NCI-H1092 treated with DMSO at 0.1 percent for 48 hours (cell line): ENCODE measurements at places on chromosomes 3 and 15.

DNA sequence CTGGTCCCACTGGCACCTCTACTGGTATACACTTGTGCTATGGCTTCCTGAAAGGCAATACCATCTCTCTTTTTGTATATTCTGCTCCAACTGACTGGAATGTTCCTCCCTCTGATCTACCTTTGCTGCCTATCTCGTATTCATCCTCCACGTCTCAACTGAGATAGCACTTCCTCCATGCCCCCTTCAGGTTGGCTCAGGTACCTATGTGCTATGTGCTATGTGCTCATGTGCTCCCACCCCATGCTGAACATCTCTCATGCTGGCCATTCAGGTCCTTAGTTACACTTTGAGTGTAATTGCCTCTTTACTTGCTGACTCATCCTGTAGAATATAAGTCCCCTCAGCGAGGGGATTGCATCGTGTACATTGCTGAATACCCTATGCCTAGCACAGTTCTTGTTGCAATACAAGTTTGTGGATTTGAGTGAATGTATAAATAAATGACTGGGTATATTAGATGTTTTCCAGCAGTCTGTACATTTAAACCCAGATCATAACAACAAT, 156.9 kb downstream of the SOX2 start:
- DNase-seq = no peak

DNA sequence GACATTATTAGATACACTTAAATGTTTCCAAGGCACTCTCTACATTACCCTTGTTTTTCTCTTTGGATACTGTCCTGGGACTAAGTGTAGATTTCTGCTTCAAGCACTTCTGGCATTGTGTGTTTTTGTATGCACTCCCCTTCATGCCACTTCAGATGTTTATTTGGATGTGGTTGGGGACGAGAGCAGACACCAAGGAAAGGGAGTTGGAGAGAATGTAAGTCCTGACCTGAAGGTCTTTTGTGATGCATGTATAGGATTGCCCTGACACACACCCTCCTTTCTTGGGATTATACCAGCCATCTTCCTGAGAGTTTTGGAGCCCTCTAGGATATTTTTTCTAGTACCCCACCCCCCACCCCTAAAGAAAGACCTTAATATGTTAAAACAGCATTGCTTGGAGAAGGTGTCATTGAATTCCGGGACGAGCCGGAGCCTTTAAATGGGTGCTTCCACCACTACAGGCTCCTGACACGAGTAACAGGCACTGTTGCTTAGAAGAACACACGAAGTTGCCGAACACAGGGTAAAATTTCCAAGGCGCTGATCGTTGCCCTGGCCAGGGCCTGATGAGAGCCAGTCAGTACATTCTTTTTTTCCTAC, 22.7 kb downstream of the PSMD6 start:
- DNase-seq = no peak

DNA sequence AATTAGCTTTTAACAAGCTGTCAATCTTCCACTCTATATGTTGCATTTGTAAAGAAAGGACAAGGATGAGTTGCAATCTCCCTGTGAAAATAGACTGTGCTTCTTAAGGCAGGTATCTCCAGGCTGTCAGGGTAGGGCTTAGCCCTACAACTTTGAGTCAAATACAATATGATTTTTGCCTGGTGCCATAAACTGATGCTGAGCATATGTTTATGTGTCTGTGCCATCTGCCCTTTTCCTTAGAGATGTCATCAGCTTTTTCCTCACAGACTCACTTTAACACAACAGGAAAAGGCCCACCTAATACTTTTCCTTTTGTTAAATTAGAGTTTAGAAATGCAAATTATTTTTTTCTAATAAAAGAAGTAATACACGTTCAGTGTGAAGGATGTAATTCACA, 548.3 kb downstream of the NLGN1 start:
- DNase-seq = no peak

- no peak for DNase-seq
Observed at GRCh38 chr3:89358281-89358680, 250.9 kb downstream of the EPHA3 start.

DNA sequence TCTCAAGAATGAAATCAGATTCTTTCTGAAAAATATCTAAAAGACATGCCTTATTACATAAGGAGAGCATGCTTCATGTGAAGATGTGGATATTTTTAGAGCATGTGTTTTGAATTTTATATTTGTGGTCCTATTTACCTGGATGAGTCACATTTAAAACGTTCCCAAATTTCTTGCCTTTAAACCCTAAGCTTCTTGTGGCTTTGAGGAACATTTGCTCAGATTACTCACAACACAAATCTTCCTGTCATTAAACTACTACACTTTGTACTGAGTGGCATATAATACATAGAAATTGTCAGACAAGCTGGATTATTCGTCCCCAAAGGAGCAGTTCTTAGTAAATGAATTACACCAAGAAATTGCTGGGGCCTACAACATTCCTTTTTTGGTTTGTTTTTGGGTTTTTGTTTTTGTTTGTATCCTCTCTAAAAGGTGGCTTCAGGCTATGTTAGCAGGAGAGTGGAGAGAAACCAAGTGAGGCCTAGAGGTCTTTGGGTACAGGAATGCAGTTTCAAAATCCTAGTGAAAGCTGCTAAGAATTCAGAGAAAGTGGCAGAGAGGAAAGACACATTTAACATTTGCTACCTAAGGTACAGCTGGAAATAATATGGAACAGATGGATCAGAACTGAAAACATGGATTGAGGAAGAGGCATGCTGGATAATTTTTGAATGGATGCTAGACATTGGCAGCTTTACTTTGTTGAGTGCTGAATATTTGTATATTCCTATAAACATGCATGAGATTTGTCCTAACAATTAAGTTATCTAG, 128.1 kb downstream of the RPL22L1 start:
- no peak for DNase-seq

DNA sequence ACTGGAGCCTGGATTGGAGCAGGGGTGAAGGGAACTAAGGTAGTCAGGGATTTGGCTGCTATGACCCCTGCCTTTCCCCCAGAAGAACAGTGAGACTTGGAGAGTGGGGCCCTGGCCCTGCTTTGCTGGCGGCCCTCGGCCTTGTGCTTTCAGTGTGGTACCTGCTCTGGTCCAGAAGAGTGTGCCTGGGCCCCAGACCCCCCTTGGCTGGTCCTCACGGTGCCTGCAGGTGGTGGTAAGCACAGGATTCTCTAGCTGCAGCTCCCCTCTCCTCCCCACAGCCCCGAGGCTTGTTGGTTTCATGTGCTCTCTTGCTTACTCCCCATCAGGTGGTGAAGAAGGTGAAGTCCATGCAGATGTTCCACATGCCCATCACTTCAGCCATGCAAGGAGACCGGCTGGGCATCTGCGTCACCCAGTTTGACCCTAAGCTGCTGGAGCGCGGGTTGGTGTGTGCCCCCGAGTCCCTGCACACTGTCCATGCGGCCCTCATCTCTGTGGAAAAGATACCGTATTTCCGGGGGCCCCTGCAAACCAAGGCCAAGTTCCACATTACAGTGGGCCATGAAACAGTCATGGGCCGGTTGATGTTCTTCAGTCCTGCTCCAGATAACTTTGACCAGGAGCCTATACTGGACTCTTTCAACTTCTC, 125.7 kb downstream of the DNAJB8 start:
- DNase-seq = no peak

GRCh38 chr3:124586126-124587052, 143.9 kb upstream of the UMPS start:
- no peak for DNase-seq

DNA sequence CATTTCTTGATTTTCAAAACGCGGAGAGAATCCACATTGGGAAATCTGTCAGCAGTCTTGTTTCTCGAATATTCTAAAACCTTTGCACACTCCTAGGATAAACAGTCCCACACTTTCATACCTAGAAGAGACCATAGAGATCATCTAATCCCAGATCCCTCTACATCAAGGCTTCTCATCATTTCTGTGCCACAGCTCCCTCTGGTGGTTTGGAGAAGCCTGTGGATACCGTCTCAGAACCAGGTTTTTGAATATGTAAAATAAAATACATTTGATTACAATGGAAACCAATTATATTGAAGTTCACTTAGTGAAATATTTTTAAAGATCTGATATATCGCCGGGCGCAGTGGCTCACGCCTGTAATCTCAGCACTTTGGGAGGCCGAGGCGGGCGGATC, 211.9 kb upstream of the GOLGA6L4 start:
- DNase-seq = no peak

DNA sequence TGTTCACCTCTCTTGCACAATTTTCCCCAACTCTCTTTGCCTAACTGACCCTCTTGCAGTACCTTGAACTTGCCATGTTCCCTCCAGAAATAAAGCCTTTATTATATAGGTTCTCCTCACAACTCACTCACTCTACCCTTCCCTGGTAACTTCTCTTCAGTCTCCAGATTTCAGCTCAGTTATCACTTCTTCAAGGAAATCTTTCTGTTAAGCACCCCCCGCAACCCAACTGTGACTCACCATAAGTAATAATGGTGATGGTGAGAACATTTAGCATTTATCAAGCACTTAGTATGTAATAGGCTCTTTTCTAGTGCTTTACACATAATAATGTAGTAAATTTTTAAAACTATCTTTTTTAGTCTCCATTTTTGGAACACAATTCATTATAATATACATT, 8.1 kb upstream of the OR5K1 start:
- no peak for DNase-seq
